Adipocyte (in vitro differentiated cells): ENCODE measurements at places on chromosomes 7 and 10.

GRCh38 chr7:152465119-152465387, 29.2 kb upstream of the KMT2C start:
- no peak for DNase-seq

GRCh38 chr7:156950381-156950858, 908 bp downstream of the NOM1 start:
- DNase-seq = peak; percentile 46

- no peak for DNase-seq
These were observed 311.0 kb downstream of the GPAM start for GRCh38 chr10:111872591-111872990.

GRCh38 chr7:42770114-42770513, 141.8 kb downstream of the C7orf25 start:
- DNase-seq = peak; percentile 3

GRCh38 chr7:99788554-99788953, 4.6 kb upstream of the CYP3A4 start:
- DNase-seq = no peak

DNA sequence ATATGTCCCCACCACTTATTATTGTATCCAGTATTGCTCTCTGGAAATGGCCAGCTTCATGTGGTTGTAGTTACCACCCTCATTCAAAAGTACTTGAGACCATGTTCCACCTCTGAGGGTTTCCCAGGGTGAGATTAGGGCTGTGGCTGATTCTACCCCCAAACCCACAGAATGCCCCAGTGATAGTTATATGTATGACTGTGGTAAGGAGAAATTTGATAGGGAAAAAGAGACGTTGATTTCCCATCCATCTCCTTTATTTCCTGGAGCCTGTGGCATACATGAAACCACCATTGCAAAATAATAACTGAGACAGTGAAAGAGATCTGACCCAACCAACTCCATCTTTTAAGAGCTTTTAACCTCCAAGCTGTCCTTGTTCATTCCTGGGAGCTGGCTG, 25.2 kb downstream of the ARL5B start:
- no peak for DNase-seq

DNA sequence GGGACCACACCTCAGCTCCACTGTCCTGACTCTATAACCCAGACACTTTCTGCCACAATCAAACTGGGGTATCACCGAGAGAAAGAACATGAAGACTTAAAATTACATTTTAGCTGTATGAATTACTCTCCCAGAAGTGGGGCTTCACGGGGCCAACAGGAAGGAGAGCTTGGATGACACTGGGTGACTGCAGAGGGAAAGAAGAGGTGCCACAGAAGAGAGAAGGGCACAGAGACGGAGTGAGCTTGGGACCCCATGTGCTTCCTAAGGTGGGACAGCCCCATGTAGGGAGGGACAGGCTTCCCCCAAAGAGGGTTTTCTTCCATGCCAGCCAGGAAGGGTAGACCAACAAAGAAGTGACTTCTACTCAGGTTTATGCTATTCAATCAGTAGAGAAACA, 162.0 kb upstream of the RHEB start:
- DNase-seq = no peak

- peak; percentile 65 for DNase-seq
These were observed 18.8 kb downstream of the CAV1 start for GRCh38 chr7:116543664-116544063.

DNA sequence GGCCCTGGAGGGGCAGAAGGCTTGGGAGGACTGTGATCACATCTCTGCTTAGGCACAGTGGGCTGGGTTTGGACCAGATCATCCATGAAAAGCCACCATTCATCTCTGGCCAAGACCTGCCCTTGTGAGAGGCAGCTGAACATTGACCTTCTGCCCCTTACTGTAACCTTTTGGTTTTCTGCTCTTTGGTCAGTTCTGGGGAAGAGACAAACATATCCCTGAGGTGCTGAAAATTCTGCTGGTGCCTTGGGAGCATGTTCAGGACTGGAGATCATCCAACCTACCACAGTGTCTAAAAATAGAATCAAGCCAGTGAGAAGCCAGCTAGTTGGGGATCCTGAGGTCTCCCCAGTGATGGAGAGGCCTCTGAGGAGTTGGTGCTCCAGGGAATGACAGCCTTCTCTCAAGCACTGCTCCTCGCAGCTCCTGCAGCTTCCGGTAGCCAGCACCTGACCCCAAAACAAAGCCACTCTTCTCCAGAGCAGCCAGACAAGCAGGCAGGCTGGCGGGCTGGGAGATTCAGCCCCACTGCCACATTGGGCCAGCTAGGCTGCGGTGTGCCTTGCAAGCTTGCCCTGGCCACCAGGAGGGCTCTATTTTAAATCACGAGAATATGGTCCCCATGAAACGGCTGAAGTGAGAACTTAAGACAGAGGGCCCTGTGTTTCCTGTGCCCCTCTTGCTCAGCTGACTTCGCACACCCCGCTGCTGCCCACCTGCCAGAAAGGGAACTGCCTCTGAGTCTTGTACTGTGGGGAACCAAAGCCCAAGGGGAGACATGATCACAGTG, 37.8 kb upstream of the UBE2H start:
- DNase-seq = peak; percentile 16

DNA sequence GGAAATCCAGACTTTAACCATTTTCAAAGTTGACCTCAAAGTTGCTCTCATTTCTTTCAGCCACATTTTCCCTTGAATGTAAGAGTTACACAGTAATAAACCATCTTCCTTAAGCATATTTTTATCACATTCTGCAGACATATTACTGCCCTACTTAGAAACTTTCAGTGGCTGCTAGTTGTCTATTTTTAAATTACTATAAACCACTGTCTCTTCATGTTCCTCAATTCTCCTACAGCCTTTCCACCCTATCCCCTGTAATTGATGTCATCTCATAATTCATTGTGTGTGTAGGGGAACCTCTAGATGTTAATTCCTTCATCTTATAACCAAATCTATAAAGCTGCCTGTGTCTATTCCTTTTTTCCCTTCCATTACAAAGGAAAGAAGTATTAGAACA, 78.1 kb upstream of the STRIP2 start:
- no peak for DNase-seq

DNA sequence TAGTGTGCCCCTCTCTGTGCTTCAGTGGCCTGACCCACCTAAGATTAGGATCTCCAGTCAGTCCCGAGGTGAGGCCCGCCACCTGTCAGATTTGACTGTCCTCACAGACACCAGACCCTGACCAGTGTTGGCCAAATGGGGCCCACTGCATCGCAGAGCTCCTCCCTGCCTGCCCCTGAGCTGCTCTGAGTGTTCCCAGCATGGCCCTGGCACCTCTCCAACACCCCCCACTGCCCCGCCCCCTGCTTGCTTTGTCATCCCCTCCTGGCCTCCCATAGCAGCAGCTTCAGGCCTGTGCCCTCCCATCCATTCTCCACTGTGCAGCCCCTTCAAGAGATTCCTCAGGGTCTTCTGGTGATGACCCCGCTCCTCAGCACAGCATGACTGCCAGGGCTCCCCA, 67.6 kb downstream of the C10orf120 start:
- DNase-seq = no peak

GRCh38 chr10:128025951-128026350, 100.3 kb downstream of the MKI67 start:
- DNase-seq = no peak

DNA sequence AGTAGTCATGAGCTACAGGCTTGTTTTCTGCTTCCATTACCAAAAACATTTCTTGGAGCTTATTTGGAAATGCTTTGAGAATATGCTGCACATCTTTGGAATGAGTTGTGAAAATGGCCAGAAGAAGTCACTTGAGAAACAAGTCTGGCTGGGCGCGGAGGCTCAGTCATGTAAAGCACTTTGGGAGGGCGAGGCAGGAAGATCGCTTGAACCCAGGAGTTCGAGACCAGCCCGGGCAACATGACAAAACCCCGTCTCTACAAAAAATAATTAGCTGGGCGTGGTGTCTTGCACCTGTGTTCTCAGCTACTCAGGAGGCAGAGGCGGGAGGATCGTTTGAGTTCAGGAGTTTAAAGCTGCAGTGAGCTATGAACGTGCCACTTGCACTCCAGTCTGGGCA, 882 bp upstream of the CHCHD1 start:
- peak; percentile 22 for DNase-seq

- peak; percentile 65 for DNase-seq
These were observed 37.2 kb upstream of the PCBD1 start for GRCh38 chr10:70925377-70926225.

GRCh38 chr10:29723726-29724125, 89.0 kb upstream of the SVIL start:
- DNase-seq = peak; percentile 64

DNA sequence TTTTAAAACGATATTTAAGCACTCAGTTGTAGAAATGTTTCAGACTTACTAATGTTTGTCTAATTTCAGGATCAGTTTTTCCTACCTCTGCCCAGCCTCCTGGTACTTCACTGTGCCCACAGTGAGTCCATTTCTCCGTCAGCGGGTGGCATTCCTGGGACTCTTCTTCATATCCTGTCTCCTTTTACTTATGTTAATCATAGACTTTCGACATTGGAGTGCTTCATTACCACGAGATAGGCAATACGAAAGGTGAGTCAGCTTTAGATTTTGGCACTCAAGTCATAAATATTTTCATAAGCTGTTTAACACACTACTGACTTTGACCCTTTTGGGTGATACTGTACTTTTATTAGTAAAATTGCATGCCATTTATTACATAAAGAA, 2.1 kb downstream of the ENTPD7 start:
- peak; percentile 80 for DNase-seq

DNA sequence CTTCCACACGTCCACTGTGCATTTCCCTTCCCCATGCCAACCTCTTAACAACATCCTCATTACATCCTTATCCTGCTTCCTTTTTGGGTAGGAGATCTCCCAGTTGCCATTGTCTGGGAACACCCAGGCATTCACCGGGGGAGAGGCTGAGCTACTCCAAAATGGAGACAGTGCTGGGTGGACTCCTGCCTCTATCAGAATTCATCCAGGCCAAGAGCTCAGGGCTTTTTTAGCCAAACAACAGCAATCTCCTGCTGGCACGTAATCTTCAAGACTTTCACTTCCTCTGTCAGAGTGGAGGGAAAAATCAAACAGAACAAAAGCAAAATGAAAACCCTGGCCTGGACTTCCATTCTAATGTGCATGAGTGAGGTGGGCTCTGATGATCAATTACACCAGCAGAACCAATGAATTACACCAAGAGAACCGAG, 245.0 kb downstream of the PRPF18 start:
- no peak for DNase-seq

DNA sequence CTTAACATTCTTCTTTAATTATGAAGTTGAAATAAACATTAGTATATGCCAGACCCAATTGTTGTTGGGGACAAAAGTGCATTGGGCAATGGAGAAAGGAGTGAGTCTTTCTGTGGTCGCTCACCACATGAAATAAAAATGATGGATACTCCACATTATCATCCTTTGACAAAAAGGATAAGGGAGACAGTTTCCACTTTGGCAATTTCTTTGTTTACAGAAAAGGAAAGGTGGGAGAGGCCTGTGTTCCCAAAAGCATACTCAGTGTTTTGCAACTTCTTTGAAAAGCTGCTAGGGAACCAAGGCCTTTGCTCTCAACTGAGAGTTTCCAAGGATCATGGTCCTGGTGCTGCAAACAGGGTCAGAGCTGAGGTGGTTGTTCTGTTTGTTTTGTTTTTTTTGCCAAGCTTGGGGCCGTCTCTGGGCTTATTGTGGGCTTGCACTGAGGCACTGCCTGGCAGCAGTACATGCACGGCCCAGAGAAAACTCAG, 341.9 kb downstream of the TNS3 start:
- DNase-seq = peak; percentile 20

GRCh38 chr10:33193701-33194521, 140.6 kb downstream of the NRP1 start:
- peak; percentile 93 for DNase-seq

DNA sequence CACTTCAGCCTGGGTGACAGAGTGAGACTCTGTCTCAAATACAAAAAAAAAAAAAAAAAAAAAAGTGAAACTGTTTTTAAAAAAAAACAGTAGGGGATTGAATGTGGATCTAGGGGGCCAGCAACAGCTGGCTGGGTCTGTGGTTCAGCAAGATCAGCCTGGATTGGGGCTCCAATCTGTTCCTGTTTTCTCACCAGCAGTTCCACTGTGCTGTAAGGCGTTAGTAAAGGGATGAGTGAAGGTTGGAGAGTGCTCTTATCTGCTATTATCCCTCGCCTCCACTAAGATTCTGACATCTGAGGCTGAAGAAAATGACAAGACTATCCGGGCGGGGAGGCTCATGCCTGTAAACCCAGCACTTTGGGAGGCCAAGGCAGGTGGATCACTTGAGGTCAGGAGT, 41.6 kb upstream of the GTF2IRD1 start:
- no peak for DNase-seq

- peak; percentile 59 for DNase-seq
These were observed 33.8 kb downstream of the IL15RA start for GRCh38 chr10:5943536-5943935.

DNA sequence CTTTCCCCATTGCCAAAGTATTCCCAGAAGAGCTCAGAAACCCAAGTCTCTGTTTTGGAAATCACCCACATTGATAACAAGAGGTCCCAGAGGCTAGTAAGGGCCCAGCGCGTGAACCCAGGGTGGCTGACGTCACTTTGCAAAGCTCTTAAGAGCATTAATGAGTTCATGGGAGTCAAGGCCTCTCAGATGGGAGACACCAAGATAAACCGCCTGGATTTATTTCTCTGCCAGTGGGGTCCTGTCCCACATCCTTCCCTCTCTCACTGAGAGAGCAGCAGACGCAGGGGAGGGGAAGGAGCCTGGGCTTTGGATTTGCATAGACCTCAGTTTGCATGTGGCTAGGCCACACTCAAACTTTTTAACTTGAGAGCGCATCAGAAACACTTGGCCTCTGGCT, 184.8 kb upstream of the PDE1C start:
- DNase-seq = no peak

GRCh38 chr7:7943951-7944350, 24.6 kb upstream of the GLCCI1 start:
- DNase-seq = no peak

DNA sequence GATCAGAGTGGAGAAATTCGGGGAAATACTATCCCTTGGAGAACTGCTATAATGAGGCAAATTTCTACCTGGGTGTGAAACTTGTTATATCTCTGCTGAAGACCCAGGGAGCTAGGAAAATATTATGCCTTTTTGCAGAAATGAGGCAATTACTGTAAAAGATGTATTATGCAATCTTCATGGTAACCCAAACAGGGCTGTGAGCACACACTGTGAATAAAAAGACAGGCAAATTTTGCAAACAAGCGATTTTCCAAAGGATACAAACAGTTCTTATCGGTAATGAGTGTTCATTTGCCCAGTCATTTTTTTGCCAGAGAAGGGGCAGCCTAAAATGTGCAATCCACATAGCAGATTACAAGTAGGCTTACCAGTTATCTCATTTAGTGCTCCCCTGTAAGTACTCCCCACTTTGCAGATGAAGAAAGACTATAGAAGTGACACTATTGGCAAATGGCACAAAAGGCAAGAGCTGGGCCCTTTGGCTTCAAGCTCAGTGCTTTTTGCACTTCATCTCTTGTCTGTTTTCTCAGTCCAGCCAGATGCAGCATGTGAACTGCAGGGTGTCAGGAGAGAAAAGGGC, 205.8 kb downstream of the HECW1 start:
- DNase-seq = peak; percentile 32

GRCh38 chr10:86931872-86932271, 25.5 kb downstream of the MMRN2 start:
- DNase-seq = peak; percentile 79

GRCh38 chr7:131011976-131012375, 278.0 kb upstream of the KLF14 start:
- peak; percentile 93 for DNase-seq

GRCh38 chr10:109678857-109679256, 244.5 kb downstream of the XPNPEP1 start:
- DNase-seq = no peak
